Stimulated activated CD4-positive, alpha-beta T cell treated with anti-CD3 and anti-CD28 coated beads, Interleukin-1b, Interleukin-23, amount 100 ng/mL, for 4 hours (primary cell): ENCODE measurements at places on chromosomes 5 and 9.

- no peak for DNase-seq
Observed at GRCh38 chr9:10612641-10613398, at the start of gene PTPRD. PTPRD (minus strand) TSS chr9:10613002.

GRCh38 chr9:134627417-134628353 is 13.9 kb upstream of the COL5A1 start:
- no peak for DNase-seq

GRCh38 chr9:134434894-134435506 is 108.7 kb downstream of the RXRA start:
- no peak for DNase-seq

GRCh38 chr5:56861893-56862485 is 46.6 kb downstream of the MAP3K1 start:
- no peak for DNase-seq

DNA sequence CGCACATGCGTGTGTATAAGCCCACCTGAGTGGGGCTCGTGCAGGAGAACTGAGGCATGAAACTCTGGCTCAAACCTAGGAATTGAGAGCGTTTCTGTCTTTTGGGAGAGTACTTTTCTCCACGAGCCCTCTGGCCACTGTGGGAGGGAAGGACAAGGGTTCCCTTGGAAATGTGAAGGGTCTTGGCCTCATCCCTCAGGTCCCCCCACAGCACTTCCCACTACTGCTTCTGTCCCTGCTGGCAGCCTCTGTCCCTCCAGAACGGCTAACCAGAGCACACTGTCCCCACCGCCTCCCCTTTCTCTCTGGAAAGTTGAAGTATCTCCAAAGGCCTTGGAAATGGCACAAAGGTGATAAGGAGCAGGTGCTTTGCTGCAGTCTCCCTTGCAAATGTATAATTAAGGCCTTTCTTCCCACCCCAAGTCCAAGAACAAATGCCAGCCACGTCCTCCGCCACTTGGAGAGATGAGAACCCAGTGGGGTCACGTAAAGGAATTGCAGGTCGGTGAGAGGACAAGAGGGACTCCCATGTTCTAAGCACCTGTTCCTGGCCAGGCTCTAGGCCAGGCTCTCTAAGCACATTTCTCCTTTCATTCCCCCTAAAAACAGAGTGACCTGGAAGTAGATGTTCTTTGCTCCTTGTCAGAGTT is 107.9 kb upstream of the LMX1B start:
- no peak for DNase-seq

- no peak for DNase-seq
Observed at GRCh38 chr9:77834898-77835488, 186.9 kb upstream of the GNA14 start.

DNA sequence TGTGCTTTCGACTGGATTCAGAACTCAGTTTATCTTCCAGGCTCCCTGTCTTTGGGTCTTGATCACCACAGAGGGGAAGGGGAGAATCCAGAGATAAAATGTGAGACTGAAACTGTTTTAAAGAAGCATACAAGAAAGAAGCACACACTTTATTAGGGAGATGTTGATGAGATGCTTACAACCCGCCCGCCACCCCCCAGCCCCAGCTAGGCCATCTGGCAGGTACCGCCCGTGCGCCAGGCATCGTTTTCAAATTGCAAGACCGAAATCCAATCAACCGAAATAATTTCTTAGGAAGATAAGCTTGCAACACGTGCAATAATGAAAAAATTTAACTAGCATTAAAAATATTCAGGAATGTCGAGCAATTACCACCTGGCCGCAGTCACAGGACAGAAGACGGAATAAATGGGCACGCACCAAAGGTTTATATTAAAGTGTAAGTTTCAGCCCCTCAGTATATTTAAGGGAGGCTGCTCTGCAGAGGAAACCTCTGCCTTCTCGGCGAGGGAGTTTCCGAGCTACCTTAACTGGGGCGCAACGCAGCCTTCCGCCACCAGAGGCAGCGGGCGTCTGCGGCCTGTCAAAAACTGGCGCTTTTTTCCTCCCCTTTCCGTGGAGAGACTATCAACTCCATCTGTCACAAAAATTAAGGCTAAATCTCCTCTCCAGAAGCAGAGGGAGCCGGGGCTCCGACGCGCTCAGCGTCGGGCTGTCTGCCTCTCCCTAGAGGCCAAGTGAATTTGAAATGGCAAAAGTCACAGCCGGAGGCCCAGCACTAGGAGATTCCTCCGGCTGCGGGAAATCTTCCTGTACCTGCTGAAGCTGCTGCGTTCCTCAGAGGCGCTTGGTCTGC is 996 bp upstream of the GAS1 start:
- DNase-seq, result peak; percentile 65

DNA sequence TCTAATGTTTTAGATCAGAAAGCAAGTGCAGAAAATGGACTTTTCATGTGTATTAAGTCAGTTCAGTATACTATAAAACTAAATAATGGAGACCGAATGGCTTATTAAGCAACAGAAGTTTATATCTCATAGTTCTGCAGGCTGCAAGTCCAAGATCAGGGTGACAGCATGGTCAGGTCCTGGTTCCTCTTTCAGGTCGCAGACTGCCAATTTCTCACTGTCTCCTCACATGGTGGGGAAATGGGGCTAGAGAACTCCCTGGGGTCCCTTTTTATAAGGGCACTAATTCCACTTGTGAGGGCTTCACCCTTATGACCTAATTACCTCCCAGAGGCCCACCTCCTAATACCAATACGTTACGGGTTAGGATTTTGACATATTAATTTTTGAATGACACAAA is 48.7 kb downstream of the RICTOR start:
- no peak for DNase-seq

DNA sequence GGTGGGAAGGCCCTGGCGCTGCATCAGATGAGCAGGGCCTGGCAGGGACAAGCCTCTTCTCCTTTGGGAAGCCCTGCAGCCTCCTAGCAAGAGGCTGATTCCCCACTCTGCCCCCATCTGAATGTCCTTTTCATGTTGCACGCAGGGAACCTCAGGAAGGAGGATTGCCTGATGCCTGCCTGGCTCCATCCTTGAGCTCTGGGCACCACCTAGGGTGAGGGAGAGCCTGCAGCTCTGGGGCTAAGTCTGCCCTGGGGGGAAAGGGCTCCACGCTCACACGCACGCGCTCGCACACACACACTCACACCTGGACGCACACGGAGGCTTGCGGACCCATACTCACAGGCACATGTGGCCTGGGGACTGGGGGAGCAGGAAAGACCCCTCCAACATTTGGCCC is 86.6 kb downstream of the LMX1B start:
- no peak for DNase-seq

DNA sequence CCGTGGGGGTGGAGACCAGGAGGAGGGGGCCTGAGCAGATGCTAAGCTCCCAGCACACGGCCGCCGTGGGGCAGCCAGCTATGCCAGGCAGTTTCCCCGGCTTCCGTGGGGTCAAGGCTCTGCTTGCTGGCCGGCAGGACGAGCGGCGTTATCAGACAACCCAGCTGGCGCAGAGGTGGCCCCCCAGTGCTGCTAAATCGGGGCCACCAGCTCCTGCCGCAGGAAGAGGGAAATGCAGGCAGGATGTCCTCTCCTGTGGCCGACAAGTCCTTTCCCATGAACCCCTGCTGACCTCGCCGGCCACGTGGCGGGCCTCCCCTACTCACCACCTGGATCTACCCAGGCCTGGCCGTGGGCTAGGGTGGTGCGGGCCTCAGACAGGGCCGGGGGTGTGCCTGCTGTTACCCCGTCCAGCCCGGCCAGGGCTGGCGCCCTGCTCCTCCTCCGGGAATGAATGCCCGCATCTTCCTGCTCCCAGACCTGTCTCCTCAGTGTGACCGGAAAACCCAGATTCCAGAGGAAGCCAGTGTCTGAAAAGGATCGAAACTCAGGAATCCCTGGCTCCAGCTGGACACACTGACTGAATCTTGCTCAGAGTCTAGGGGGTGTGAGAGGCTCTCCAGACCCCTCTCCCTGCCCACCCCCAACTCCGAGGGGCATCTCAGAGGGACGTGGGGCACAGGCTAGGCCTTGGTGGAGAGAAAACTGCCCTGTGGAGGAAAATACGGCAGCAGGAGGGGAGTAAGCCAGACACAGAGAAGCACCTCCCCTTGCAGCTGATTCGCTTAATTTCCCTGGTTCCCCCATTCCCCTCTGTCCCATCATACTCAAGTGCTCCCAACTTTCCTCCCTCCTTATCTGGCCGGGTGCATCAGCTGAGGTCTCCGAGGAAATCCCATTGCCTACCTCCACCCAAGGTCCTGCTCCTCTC is 3.9 kb downstream of the FLT4 start:
- no peak for DNase-seq

GRCh38 chr5:5751498-5751897 is 329.0 kb downstream of the ICE1 start:
- DNase-seq, result no peak

DNA sequence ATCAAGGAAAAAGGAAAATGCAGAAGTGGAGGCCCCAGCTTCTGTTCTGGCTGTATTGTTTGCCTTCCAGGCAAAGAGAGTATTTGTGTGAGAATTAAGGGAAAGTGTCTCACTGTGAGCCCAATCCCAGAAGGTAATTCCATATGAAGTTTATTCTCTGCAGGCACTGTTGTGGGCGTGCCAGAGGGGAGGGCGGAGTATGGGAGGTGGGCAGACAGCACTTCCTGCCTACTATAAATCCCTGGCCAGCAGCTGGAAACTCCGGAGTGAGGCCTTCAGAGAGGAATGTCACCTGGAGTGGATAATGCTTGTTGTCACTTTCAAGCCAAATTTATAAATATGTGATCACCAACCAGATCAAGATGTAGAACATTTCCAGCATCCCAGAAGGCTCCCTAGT is 209.5 kb downstream of the ARHGAP26 start:
- DNase-seq, result no peak

- DNase-seq, result no peak
Observed at GRCh38 chr5:74870299-74871067, 4.3 kb upstream of the FAM169A start.

- no peak for DNase-seq
Observed at GRCh38 chr5:96112123-96112670, 150.5 kb upstream of the ELL2 start.

DNA sequence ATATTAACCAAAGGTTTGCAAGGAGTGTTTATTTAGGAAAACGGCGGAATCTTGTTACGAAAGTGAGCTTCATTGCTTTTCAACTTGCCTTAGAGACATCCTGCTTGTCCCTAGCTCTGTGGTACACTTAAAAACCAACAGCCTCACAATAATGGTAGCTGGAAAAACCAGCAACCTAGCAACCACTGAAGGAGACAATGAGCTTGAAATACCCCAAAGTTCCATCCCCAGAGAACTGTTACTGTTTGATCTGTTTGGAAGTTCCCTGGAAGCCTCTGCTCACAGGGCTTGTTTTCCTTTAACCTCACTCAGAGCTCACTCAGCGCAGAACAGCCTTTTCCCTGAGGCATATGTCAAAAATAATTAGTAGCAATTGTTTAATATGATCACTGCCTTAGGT is 43.2 kb downstream of the SH3TC2 start:
- DNase-seq, result no peak

DNA sequence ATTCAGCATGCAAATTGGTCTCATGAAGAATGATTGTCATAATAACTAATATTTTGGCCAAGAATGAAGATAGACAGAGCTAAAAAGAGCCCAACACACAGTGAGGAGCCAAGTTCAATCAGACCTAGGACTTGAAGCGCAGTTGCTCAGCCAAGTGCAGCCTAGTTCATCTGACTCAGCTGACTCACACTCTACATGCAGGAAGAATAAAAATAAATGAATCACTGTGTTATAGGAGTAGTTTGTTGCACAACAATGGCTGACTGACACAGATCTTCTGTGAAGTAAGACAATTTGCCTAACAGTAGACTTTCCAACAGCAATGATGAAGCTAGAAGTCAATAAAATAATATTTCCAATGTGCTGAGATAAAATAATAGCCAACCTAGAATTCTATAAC is 261.5 kb downstream of the CEMIP2 start:
- no peak for DNase-seq

DNA sequence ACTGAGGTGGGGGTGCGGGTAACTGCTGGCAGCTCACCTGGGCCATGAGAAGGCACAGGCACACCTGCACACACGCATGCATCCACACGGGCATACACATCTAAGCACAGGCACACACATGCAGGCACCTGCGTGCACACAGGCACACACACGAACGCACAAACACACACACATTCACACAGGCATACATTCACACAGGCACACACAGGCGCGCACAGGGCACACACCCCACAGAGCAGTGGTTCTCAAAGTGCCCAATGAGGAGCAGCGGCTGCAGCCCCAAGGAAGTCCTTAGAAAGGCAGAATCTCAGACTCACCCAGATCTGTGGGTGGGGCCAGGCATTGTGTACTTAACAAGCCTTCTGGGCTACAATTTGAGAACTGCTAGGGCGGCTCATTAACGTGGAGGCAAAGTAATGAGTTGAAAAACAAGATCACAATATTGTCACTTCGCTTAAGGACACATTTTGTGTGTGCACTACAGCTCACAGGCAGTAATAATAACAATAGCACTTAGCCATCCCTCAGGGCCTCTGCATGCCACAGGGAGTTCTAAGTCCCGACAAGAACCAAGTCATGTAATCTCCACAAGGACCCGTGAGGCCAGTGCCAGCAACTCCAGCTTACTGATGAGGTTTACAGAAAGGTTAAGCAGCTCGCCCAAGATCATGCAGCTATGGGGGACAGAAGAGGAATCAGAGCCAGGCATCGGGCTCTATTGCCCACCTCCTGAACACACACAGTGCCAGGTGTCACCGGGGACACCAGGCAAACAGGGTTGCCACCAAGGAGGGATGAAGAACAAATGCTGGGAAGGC is 91.6 kb downstream of the ROR2 start:
- DNase-seq, result no peak

DNA sequence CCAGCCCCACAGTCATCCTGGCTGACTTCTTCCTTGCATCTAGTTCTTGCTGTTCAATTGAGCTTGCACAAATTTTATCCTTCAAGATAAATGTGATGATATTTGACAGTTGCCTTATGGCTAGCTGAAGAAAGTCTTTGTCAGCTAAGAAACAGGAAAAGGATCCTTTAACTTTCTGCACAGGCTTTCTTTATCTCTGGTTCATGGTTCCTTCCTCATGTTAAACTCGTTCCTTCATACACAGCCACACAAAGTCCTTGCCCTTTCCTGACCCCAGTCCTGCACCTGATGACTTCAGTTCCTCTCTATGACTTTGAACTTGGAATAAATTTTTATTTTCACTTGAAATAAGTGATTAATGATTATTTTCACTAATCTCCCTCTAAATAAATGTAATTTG is 132.5 kb upstream of the PRSS3 start:
- no peak for DNase-seq

GRCh38 chr9:5587024-5587423 is 41.9 kb upstream of the RIC1 start:
- DNase-seq, result peak; percentile 16

- no peak for DNase-seq
Observed at GRCh38 chr9:19989213-19989612, 200.4 kb upstream of the SLC24A2 start.

- DNase-seq, result no peak
Observed at GRCh38 chr5:43769571-43770355, 166.8 kb downstream of the NNT start.

- no peak for DNase-seq
Observed at GRCh38 chr5:95374061-95374460, 17.1 kb upstream of the FAM81B start.
